HEK293T (cell line): ENCODE measurements at places on chromosomes 4 and X.

DNA sequence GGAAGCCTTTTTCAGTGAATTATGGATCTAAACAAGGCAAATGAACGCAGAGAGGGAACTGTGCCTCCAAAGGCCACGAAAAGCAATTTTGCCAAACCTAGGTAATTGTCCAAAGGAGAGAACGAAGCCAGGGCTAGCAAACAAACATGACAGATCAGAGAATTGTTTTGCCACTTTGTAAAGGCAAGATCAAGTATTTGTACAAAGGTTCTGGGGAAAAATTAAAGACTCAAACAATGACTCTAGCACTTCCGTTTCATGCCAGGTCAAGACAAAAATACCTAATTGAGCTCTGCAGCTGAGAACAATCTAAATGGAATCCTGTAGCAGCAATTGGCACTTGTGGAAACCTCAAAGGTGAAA lies 8.5 kb downstream of the RBM47 start:
- DNase-seq, result no peak

- peak; percentile 67 for DNase-seq
These were observed 4.7 kb downstream of the RIPPLY1 start for GRCh38 chrX:106898462-106898861.

- DNase-seq, result no peak
These were observed 61.6 kb downstream of the PACRGL start for GRCh38 chr4:20761826-20762225.

GRCh38 chrX:22035236-22035635 lies 3.1 kb downstream of the PHEX start:
- no peak for DNase-seq

DNA sequence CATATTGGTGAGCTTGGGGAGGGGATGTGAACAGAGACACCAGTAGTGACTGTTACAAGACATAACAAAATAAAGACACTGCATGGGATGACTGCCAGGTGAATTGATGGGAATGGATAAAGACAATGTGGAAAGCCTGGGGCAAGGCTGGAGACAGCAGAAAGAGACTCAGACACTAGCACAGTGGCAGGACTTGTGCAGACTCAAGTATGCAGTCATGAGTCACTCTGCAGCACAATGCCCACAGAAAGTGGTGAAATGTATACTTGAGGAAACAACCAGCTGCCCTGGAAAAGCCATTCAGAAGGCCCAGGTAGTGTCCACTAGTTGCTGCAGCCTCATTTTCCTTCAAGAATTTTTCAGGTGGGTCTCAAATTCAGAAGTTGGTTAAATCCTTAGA lies 452.3 kb downstream of the MID1IP1 start:
- DNase-seq, result no peak

DNA sequence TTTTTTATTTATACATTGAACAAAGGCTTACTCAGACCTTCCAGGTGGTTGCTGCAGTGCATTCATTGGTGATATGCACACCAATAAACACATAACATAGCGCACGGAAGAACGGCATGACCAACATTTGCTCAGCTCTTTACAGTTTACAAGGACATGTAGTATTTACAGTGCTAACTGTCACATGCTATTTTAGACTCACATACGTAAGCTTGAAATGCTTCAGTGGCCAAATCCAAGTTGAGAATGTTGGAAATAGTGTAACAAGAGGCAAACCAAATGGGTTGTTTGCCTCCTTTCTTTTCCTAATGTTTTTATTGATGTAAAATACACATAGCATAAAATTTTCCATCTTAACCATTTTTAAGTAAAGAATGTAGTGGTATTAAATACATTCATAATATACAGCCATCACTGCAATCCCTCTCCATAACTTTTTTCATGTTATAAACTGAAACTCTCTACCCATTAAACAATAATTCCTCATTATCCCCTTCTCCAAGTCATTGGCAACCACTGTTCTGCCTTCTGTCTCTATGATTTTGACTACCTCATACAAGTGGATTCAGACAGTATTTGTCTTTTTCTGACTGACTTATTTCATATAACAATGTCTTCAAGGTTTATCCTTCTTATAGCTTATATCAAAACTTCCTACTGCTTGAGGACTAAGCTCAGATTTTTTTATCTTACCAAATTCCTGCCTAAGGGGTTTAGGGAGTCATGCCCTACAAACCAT lies 1722.9 kb upstream of the AGA start:
- DNase-seq, result no peak

GRCh38 chr4:94570558-94570957 lies 118.8 kb downstream of the PDLIM5 start:
- peak; percentile 13 for DNase-seq

DNA sequence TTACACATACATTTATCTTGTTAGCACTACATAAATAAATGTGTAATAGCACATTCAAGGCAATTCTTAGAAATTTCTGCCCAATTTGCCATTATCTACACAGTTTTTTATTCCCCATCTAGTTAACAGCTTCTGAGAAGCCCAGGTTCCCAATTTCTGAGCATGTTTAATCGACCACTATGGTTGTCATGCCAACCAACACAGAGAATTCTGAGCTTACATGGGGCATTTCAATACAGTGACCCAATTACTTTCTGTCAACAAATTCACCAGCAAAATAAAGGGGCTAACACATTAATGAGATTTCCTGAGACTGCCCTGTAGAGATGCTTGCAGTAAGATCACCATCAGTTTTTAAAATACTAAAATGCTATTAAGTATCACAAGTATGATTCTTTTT lies 22.0 kb downstream of the GPM6A start:
- DNase-seq, result no peak

DNA sequence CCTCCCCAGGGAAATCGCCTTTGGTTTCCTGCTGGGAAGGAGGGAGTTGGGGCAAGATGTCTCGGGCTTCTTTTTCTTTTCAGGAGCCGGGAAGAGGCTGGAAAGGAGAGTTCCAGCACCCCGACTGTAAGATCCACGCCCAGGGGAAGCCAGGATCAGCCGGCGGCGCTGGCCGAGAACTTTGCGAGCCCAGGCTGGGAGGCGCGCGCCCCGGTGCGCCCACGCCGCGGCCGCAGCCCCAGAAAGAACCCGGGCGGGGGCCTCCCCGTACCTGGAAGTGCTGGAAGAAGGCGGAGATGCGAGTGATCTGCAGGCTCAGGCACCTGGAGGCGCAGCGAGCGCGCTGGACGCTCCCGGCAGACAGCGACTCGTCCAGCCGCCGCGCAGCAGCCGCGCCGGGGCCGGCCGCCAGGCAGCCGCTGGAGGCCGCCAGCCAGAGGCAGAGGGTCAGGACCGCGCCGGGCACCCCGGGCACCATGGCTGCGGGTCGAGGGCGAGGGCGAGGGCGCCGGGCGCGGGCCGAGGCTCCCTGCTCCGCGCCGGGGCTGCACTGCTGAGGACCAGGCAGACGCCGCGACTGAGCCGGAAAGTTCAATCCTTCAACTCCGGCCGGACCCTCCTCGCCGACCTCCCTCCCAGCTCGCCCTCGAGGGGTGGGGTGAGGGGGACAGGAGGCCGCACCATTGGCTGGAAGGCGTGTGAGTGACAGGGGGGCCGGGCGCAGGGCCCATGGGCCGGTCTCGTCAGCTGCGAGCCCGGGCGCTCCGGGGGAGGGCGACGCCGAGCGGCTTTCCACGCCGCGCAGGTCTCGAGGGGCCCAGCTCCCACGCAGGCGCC lies at the start of gene ANOS1:
TSS of gene ANOS1 (minus strand) at position 579 of the 837 bp plus-strand sequence. CDS start at position 478, 101 bp downstream.
- no peak for DNase-seq

DNA sequence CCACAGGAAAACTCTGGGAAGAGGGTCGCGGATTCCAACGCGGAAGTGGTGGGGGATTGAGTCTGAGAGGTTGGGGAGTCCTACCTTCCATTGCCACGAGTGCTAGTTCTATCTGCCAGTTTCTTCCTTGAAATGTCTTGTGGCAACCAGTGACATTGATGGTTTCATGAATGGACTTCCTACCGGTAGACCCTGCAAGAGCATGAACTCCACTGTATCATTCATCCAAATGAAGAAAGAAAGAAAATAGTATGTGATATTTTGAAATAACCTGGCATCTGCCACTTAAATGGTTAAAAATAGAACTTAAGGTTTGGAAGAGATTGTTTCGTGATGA lies 1.1 kb upstream of the SLC10A7 start:
- peak; percentile 18 for DNase-seq
